ENCODE measurements at places on chromosomes 12 and 14.

GRCh38 chr12:6500466-6500865 lies 6.6 kb downstream of the NCAPD2 start:
- DNase-seq, result no peak

- peak; percentile 33 for DNase-seq
Measured at GRCh38 chr12:116880817-116881324, 370 bp downstream of the HRK start.

GRCh38 chr12:65259501-65259900 lies 19.0 kb upstream of the MSRB3 start:
- DNase-seq, result no peak

DNA sequence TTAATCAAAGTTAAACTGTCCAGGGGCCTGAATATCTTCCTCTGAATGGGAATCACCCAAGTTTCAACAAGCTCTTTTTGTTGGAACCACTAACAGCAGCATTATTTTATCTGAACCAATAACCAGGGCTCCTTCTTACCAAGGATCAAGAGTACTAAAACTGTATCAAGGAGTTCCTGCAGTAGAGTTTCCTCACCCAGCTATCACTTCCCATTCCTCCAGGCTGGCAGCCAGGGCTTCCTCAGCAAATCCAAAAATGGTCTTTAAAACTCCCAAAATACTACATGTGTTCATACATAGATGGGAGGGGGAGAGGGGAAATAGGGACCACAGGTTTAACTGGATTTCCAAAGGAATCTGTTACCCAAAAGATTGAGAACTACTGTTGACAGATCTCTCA lies 10.5 kb downstream of the FMNL3 start:
- DNase-seq, result no peak

- peak; percentile 67 for DNase-seq
Measured at GRCh38 chr14:62162998-62163589, 400.9 kb downstream of the SNAPC1 start.

DNA sequence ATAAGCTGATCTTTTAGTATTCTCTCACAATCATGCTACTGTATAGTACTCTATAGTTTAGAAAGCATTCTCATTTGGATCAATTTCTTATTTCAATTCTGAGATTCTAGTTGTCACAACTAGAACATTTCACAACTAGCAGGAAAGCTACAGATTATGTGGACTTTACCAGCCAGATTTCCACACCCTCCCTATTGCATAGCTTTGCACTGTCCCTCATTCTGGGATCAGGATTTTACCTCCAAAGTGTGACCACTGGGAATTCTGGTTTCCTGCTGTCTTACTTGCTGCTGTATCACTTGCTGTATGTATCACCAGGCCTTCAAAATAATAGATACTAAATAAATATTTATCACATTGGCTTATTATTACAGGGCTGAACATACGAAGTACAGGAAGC lies 10.2 kb upstream of the PELI2 start:
- DNase-seq, result no peak

DNA sequence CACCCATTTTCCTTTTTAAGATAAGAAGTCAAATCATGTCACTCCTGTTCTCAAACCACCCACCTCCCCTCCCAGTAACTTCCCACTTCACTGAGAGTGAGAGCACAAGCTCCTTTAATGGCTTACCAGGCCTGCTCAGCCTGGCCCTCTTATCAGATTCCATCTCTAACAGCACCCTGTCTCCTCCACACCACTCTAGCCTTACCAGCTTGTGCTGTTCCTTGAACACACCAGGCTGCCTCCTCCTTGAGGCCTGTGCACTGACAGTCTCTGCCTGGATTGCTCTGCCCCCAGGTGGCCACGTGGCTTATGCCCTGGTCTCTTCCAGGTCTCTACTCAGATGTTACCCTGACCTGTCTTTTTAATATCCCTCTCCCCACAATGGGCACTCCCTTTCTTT lies 40.1 kb upstream of the EVL start:
- peak; percentile 50 for DNase-seq

DNA sequence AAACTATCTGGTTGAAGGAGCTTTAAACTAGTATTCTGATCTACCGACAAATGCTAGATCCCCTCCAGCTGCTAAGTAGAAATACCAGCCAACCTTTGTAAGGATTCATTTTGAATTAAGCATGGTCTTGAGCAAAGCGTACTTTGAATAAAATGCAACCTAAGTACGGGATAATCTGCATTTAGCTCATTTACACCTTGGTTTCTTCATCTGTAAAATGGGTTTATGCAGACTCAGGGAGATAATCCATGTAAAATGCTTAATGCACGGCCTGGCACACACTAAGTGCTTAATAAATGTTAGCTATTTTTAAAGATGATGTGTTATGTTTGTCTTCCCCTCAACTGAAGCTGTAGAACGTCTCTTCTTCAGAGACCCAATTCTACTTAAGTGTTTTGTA lies 15.9 kb downstream of the EGLN3 start:
- no peak for DNase-seq

DNA sequence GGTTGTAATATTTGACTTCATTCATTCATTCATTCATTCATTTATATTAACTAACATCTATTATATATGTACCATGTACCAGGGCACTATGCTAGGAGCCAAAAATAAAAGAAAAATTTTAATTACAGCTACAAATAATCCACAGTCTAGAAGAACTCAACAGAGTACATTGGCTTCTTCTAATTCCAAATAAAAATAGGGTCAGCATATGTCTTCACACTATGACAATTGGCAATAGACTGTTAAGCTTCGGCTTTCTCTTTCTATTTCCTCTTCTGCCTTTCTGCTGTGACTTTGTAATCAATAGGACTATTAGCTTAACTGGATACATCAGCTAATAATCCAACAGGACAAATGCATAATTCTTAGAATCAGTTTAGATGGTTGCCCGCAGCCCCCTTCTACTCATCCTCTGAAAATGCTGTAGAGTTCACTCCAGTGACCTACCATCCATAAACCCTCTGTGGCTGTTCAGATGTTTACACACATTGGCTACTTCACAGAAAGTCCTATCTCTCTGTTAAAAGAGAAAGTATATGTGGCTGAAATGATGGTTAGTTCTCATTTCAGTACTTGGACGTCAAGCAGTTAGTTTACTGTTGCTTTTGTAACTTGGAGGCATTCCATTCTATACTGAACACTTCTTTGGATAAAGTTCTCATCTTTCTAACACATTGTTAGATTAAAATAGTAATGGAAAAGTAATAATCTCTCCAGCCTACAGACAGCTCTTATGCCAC lies 445.5 kb upstream of the GARIN6 start:
- no peak for DNase-seq

DNA sequence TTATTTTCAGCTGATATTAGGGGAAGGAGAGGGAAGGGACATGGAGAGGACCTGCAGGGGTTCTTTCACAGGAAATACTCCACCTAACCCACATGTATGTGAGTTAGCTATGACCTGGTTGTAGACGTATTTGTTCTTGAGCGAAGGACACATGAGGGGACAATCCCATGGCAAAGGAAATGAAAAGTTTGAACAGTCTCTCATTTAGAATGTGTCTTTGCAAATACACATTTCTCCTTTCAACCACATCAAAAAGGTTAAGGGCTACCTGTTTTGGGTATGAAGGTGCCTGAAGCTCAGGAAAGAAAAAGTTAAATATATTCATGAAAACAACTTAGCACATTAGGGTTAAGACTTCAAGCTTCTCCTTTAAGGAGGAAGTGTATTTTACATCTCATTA lies 7.4 kb downstream of the PYGL start:
- DNase-seq, result no peak

- no peak for DNase-seq
Measured at GRCh38 chr12:5910790-5911548, 34.1 kb downstream of the ANO2 start.

DNA sequence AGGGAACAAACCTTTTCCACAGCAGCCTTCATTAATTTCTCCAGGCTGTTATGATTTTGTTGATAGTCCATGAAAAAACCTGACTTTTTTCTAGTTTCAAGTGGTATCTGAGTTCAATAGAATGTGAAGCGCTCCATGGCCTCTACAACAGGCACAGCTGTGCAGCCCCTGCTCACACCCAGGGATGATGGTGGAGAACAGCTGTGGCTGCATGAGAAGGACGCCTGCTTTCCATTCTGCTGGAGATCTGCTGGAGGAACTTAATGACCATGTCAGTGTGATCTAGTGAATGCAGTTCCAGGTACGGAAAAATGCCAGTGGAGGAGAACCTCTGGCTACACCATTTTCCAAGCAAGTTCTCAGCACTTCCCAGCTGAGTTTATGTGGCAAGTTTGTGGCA lies 80.6 kb downstream of the PIWIL1 start:
- no peak for DNase-seq

- no peak for DNase-seq
Measured at GRCh38 chr14:68719634-68720384, 73.1 kb downstream of the ZFP36L1 start.

- no peak for DNase-seq
Measured at GRCh38 chr12:122079033-122079531, 526 bp downstream of the MLXIP start.

DNA sequence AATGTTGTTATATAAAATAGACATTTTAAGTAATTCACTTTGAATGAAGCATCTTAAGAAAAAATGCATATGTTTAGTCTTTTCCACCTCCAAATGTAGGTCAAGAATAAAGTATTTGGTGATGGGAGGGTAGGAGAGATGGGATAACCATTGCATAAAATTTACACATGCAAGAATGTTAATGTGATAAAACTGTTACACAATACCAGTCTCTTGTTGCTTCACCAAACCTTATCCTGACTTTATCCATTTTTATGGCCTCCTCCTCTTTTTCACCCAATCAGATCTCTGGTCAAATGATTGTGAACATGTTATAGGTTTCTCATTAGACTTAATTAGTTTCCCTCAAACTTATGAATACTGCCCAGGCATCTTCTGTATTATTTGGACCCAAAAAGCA lies 994.5 kb upstream of the FLRT2 start:
- DNase-seq, result peak; percentile 3

DNA sequence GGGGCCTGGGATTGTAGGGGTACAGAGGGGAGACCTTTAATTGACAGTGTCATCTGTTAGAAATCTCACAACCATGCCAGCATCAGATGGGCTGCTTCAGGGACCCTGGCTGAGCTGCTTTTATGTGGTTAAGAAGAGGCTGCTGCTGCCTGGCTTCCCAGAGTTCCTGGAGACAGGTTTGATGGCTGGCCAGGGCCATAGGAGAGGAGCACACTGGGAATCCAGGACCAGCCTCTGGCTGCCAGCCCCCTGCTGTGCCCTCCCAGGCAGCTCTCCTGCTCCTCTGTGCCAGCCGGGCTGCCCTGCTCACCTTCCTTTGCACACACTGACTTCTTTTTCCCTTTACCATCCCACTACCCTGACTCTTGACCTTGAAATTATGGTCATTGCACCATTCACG lies 507 bp upstream of the KRT73 start:
- no peak for DNase-seq

Measured in fibroblast of pulmonary artery (primary cell).